ENCODE measurements at places on chromosomes 7 and 10.

DNA sequence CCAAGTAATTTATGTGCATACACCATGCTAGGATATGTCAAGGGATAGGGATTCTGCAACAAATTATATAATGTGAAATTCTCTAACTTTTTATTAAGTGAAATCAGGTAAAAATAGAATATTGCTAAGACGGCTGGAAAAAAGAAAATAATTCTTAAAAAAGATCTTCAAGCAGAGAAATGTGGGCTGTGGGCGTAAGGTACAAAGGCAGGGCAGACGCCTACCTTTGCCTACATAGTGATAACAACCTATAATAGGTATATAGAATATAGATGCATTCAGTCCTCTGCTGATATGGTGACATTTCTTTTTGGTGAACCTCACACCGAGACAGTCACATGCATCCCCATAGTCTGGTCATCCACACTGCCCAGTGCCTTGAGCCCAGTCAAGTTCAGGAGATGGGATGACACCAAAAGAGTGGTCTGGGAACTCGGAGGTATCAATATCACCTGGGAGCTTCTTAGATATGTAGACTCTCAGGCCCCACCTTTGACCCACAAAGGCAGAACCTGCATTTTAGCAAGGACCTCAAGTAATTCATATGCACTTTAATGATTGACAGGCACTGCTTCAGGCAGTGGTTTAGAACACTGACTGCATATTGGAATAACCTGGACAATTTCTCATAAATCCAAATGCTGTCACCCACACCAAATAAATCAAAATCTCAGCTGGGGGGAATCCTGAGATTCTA is 57.5 kb upstream of the ARL4A start:
- no peak for DNase-seq

- DNase-seq = no peak
Measured at GRCh38 chr7:92133133-92133736, 1.0 kb downstream of the CYP51A1 start.

GRCh38 chr7:9983048-9983447 is 990.6 kb upstream of the PHF14 start:
- no peak for DNase-seq

DNA sequence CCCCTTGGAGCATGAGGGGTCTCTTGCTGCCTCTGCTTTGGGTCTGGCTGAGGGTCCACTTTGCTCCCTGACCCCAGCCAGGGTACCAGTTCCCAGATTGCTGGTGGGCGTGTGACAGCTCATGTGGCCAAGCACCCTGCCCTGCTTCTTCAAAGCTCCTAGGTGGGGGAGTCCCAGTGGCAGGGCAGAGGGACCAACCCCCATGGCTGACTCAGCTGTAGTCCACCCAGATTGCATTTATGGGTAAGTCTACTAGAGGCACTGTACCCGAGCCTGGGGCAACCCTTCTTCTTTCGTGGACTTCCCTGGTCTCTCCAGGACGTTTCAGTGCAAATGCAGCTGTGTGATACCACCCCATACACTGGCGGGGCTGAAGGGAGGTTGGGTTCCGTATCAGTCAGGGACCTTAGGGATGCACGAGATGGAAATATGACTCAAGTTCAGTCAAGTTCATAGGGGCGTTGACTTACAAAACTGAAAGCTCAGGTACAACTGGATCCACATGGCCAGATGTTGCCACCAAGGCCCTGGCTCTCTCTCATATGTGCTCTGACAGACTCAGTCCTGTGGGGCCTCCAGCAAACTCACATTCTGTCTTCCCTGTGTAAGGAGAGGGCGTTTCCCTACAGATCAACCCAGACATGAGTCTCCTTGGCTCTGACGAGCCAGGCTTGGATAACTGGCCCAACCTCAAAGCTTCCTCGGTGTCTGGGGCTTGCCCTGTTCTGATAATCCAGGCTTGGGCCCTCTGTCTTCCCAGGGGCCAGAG is 13.6 kb downstream of the PTPRE start:
- DNase-seq = no peak

DNA sequence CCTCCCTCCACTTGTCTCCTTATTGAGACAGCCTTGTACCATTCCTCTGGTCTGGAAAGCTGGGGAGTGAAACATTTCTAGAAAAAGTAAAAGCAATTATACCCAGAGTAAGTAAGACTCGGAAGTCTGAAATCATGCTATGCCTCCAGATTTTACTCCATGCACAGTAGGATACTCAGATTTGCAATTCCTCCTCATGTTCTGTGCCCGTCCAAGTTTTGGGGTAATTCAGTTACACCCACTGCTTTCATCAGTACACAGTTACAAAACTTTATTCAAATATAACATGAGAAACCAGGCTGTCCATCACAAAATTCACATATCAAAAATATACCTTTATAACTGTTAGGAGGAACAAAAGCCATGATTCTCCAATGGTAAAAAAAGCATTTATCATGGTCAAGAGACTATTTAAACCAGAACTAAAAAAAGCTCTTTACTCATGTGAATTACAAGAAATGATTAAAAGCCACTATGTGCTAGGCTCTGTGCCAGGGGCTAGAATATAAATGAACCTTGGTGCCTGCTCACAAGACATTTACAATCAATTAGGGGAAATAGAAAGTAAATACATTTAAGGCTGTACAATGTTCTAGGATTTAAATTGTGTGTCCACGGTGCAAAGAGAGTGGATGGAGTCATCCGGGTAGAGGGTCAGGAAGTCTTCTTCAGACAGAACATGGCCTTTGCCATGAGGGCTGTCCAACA is 320.2 kb downstream of the ELMO1 start:
- no peak for DNase-seq

DNA sequence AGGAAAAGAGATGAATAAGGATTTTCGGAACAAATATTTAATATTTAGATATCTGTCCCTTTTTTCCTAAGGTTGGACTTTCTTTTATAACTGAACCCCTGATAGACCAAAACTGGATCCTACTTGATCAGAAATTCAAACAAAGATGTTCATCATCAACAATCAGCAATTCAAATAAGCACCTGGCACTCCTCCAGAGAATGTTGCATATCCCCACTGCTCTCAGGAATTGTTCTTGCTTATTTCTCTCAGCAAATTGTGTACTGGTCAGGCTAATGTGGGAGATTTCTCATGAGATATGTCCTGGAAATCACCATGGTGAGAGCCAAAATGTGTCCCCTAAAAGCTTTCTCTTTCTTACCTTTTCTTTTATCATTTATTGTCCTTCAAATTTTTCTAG is 40.3 kb upstream of the LHFPL3 start:
- DNase-seq = no peak
